ENCODE measurements at places on chromosomes 7 and 10.

- DNase-seq: no peak
Observed at GRCh38 chr7:41786404-41786803, 83.5 kb upstream of the INHBA start.

GRCh38 chr10:23448802-23449570, 10.1 kb downstream of the OTUD1 start:
- no peak for DNase-seq

- DNase-seq: no peak
Observed at GRCh38 chr7:31133497-31133896, 81.4 kb downstream of the ADCYAP1R1 start.

GRCh38 chr7:121011401-121011800, 22.9 kb downstream of the CPED1 start:
- DNase-seq: no peak

DNA sequence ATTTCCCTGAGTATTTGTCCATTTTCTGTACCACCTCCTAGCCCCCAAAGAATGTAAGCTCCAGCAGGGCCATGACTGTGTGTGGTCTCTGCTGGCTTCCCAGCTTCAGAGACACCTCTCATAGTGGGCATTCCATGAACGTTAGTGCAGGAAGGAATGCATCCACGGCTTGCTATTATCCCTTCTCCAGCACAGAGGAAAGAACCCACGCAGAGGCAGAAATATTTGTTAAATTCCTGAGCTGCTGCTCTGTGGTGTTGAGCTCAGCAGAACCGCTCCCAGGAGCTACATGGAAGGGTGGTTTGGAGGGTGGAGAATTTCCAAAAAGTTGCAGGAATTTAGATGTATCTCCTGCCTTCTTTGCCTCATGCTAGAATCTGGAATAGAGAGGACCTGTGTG, 275.2 kb downstream of the POU6F2 start:
- no peak for DNase-seq

- DNase-seq: no peak
Observed at GRCh38 chr10:50470345-50470744, 153.4 kb downstream of the SGMS1 start.

DNA sequence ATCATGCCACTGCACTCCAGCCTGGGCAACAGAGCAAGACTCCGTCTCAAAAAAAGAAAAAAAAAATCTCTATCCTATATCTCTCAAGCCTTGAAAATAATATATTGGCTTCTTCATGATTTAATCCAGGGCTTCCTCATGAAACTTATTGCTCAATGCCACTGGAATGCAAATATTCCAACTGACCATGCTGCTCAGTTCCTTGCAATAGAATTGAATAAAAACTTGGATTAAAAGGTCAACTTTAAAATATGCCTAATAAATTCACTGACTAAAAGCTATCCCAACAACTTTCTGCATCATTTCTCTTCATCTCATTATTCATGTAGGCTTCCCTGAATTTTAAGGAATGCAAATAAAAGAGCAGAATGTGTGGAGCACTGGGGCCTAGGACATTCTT, 42.1 kb upstream of the NOBOX start:
- no peak for DNase-seq

GRCh38 chr7:7562736-7563135, 3.9 kb upstream of the MIOS start:
- no peak for DNase-seq

DNA sequence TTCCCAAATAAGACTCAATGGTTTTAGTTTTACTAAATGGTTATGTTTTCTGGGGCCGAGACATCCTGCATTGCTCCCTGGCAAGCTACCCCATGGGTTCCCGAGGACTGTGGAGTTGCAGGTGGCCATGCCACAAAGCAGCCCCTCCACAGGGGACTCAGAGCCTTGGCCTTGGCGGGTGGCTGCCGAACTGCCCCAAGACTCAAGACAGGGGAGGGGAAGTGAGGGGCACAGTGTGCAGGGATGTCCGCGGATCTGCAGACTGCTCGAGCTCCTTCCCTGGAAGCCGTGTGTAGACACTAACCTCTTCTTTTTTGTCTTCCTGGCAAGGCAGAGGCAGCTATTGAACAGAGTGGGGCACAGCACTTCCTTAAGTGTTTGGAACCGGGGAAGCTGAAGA, 154.6 kb downstream of the EBF3 start:
- DNase-seq: no peak

GRCh38 chr7:78473021-78473420, 674.4 kb downstream of the PHTF2 start:
- no peak for DNase-seq

- DNase-seq: no peak
Observed at GRCh38 chr10:114477285-114477684, 73.0 kb upstream of the AFAP1L2 start.

- DNase-seq: no peak
Observed at GRCh38 chr7:136953386-136953785, 84.9 kb downstream of the CHRM2 start.

DNA sequence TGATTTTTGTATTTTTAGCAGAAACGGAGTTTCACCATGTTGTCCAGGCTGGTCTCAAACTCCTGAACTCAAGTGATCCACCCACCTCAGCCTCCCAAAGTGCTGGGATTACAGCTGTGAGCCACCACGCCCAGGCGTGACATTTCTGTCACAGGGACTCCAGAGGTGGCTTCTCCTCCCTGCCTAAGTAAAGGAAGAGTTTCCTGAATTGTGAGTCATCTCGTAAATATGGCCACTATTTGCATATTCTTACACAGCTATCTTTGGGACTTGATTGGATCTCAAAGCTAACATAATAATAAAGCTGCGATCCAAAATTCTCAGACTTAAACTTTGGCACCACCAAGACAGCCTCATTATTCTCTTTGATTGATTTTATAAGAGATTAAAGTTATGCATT, 50.1 kb downstream of the ADARB2 start:
- DNase-seq: no peak

- no peak for DNase-seq
Observed at GRCh38 chr10:63664341-63664885, 143.2 kb downstream of the REEP3 start.

DNA sequence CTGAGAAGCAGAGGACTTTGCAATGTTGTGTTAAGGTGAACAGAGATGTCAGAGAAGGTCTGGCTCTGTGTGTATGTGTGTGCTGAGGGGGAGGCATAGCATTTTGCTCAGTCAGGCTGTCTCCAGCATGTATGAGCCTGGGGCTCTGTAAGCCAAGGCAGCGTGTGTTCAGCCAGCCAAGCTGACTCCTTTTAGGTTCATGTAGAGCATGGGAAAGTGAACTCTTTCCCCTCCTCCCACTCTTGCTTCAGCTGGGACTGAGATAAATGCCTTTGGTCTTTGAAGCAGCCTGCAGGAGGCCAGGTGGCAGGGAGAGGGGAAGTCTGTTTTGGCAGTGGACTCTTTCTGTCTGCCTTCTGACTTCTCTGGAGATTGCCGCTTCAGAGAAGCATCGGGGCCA, 3.8 kb downstream of the SFXN2 start:
- no peak for DNase-seq

- DNase-seq: no peak
Observed at GRCh38 chr7:12754179-12754578, 66.7 kb downstream of the ARL4A start.

DNA sequence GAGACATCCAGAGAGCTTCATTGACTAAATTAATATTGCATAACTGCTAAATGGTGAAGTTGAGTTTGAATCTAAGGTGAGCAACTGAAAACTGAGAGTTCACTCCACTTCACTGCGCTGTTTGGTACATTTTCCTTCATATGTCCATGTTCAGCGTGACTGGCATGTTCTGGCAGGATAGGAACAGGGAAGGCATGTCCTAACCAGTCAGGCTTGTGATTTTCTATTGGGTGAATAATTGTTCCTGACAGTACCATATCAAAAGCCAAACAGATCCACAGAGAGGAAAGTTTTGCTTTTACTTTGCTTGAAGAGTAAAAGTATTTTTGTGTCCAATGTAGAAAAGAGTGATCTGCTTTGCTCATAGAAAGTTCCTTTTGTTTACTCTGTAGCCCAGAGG, 53.2 kb downstream of the WDFY4 start:
- no peak for DNase-seq

- no peak for DNase-seq
Observed at GRCh38 chr7:131164025-131164925, 163.4 kb upstream of the MKLN1 start.

DNA sequence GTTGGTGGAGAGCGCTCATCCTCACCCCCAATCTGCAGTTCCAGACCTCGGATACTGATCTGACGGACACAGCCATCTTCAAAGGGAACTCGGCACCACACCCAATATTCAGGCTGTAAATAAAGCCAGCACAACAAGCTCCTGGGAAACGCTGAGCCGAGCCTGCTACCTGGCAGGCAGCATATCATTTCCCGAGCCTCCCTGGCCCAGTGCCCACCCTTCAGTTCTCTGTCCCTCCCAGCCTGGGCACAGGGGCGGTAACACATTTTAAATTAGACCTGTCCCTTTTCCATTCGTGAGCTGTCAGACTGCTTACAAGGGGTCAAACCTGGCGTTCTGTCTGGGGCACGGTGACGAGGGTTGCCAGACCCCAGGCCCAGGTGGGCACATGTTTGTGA, 250.5 kb downstream of the ARHGAP12 start:
- DNase-seq: no peak

DNA sequence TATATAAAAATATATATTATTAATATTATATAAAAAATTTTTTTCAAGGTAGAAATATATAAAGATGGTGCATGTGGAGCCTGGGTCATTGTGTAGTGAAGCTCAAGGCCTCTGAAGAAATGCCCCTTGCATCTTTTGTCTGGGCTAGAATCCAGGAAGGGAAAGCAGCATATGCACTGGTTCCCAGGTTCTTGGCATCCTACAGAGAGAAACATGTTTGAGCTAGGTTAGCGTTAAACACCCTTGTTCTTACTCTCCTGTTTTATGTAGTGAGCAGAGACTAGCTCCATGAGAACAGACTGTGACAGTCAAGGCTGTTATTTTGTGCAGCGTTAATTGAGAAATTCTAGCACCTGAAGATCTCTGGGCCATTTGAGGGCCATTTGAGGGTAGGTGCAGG, 116.1 kb downstream of the POM121L12 start:
- no peak for DNase-seq

GRCh38 chr7:143013893-143014292, 13.0 kb downstream of the OR9A2 start:
- DNase-seq: no peak

DNA sequence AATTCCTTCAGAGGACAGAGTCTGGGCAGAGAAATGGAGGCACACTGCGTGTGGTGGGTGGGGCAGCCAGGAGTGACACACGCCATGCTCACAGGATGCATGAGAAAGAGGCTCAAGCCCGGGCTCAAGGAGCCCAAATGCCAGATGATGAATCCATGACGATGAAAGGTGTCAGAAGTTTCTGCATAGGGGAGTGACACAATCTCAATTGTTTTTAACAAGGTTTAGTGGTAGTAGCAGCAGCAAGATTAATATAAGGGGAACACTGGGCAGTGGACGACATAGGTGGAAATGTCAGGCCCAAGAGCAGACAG, 126.1 kb downstream of the TNS3 start:
- DNase-seq: no peak

GRCh38 chr10:78249690-78250089, 216.0 kb downstream of the RPS24 start:
- DNase-seq: no peak

DNA sequence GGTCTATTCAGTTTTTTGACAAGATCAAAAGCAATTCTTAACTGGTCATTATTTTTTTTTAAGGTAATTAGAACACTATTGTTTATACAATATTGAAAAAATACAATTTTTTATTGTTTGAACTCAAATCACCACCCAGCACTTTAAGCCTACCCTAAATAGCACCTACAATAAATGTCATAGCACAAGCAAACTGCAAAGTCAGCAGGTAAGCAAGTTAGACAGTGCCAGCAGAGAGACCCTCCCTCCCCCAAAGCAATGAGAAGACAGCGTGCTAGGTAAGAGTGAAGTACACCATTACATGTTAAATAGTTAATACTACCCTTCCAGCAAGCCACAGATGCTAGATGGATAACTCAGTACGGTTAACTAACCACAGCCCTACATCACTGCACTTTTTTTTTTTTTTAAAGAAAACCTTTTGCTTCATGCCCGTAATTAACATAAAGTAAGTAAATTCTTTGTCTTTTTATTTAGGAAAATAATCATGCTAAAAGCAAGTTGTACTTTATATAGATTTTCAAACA, 120.0 kb downstream of the UBE2H start:
- no peak for DNase-seq

Data from NCI-H1417 treated with DMSO at 0.1 percent for 48 hours (cell line).